ENCODE measurements at places on chromosomes 2 and 18. TPM values are rescaled to one million over a fixed set of nuclear protein-coding genes. Genes with fewer than 3 reads are reported as not detected.

GRCh38 chr2:74834792-74835755 lies 1.1 kb downstream of the HK2 start:
- no peak for DNase-seq

GALNT5 gene
- 0.05 TPM for total RNA-seq

GRCh38 chr2:112108178-112108832 lies 29.9 kb upstream of the FBLN7 start:
- DNase-seq: no peak

DNA sequence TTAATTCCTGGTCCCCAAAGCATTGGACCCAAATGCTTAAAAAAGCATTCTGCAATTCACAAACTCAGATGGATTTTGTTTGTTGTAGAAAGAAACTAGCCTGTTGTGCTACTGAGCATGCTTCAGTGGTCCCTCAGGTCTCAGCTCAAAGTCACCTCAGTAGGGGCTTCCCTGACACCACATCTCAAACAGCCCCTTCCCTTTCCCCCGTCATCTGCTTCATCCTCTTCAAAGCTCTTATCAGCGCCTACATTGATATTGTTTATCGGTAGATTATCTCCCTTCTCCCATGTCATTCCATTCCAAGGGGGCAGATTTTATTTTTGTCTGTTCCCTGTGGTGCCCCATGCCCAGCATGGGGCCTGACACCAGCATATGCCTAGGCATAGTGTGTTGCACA lies 172.9 kb downstream of the CELF4 start:
- no peak for DNase-seq

DSG1 gene
- total RNA-seq: 3.9 TPM

AOX1 gene
- total RNA-seq: 0.80 TPM

NAGK gene
- total RNA-seq: 135 TPM

GRCh38 chr2:171709011-171709685 lies 21.9 kb downstream of the DYNC1I2 start:
- DNase-seq: no peak

DNA sequence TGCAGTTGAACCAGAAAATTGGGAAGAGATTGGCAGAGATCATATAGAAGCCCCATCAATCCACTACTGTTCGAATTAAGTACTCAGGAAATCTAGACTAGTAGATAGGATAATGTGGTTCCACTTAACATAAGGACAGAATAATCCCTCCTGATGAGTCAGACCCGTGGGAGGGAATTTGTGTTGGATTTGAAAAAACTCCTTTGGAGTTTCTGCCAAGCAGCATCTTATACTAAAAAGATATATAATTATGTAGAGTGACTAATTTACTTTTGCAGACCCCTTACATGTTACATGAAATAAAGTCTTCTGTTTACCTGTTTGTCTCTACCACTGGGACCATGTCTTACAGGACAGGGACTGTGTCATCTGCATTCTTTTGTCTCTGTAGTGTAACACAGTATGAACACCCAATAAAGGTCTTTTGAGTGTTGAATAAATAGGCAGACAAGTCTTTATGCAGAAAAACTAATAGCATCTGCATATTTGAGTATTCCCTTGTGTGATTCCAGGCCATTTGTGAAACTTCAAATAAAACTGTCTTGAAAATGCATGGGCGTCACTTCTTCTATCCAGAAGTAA lies 122.6 kb upstream of the DNAJC10 start:
- DNase-seq: no peak

- DNase-seq: no peak
Observed at GRCh38 chr2:172540421-172540820, 15.5 kb upstream of the PDK1 start.

HMSD gene
- 49.4 TPM for total RNA-seq

- DNase-seq: no peak
Observed at GRCh38 chr18:75204269-75204731, 4.6 kb downstream of the PTGR3 start.

CYTIP gene
- 64.9 TPM for total RNA-seq

PLGLB2 gene
- total RNA-seq: not detected

DNA sequence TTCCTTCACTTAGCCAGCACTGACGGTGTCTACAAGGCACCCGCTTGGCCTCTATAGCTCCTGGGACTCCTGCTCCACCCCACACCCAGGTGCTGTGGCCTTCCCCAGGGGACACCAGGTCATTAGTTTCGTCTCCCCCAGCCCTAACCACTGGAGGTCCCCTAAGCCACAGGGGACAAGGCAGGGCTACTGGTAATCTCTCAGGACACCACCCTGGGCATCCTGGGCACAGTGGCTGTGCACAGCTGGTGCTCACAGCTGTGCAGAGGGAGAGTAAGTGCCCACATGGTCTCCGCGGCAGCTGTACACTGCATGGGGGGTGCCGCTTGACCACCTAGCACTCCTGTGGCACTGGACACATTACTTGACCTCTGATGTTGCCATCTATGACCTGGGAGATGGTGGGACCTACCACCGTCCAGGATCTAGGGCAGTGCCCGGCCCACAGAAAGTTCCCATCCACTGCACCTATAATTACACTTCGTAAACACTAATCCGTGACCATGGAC lies 134.0 kb downstream of the HDAC4 start:
- no peak for DNase-seq

DNA sequence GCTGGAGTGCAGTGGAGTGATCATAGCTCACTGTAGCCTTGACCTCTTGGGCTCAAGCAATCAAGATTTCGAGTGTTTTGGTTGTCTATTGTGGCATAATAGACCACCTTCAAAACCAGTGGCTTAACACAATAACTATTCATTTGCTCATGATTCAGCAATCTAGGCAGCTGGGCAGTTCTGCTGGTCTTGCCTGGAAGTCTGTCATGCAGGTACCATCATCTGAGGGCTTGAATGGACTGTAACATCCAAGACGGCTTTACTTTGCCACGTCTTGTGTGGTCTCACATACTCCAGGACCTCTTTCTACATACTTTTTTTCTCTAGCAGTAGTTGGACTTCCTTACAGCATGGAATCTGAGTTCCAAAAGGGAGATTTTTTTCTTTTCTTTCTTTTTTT lies 13.2 kb upstream of the ANKRD29 start:
- no peak for DNase-seq

- no peak for DNase-seq
Observed at GRCh38 chr2:234109321-234109720, 58.8 kb downstream of the SPP2 start.

DNA sequence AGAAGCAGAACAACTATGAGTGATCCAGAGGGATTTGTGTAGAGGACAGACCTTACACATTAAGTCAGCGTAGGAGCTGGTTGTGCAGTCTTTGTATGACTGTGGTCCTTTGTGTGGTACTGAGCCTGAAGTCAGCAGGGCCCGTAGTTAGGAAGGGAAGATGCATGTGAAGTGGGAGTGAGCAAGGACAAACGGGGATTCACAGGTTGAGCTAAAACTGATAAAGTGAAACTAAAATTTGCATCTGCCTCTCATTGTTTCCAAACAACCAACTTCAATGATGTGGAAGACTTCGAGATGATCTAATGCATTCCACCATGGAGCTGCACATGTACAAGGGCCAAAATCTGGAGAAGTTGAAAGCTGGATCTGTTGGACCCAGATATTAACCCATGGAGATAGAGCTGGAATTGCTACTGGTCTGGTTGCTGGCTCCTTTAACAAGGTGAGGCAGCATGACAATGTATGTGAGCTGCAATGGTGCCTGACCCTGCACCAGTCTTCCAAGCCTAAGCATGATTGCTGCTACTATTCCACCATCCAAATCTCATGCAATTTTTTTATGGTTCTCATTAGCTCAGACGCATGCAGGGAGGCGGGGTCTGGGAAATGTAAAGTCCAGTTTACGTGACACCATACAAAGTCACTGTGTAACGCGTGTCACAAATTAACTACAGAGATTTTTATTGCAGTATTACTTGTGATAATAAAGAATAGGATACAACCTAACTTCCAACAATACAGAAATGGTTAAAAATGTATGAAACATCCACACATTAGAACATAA lies 12.1 kb upstream of the CYBRD1 start:
- peak; percentile 75 for DNase-seq

DNA sequence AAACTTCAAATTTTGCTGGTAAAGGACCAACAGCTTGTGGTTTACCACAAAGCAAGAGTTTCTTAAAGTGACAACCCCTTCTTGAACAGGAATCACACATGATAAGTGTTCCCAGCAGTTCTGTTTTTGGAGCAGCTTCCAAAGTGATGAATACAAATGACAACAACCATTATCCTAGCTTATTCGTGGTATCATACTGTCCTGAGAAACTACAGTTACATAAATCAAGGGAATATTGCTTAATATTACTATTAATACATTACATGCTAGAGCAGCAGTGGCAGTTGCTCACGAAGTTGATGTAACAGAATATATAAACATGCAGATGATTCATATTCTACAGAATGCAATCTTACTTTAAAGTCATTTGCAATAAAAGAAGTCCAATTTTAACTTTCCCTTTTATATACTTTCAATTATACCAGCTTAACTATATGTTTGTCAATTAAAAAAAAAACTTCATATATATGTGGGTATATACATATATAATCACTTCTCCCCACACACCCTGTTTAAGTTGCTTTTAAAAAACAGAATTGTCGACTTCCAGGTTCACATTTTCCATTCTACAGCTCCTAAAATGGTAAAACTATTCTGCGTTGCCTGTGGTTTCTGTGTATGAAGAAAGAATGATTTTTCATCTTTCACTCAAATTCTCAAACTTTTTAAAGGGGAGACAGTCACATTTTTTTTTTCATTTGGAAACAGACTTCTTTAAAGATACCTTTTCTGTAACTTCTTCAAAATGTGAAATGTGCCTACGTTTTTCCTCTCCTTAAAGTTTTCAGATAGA lies 713.6 kb downstream of the TDRD15 start:
- DNase-seq: no peak

- DNase-seq: no peak
Observed at GRCh38 chr18:54762386-54762785, 65.9 kb upstream of the RAB27B start.

DGKD gene
- total RNA-seq: 82.7 TPM

DNA sequence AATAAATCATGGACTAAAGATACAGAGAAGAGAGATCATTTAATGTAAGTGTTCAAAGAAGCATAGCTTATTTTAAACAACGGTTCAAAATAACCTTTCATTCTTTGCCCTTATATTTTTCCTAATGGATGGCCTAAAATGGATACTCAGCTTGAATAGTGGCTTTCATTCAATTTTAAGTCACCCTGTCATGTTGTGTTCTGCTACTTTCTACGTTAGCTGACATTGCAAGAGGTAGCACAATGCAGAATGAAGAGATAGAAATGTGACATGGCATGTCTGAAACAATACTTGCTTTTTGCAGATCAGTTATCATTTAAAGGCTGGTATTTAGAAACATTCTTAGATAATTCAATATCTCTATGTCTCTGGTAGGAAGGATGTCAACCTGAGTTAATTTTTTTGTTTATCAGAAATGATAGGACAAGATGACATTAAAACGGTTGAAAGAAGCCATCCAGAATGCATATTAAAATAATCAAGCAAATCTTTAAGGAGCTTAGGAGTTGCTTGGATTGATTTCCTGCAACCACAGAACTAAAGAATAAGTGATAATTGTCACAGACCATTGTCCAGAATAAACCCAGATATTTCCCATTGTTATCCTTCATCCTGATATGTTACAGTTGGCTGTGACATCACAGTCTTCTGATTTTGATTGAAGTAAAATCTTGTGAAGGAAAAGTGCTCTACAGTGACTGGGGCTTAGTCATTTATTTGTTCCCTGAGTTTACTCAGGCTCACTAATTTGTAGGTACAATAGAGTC lies 41.7 kb upstream of the CAVIN2 start:
- DNase-seq: no peak

DNA sequence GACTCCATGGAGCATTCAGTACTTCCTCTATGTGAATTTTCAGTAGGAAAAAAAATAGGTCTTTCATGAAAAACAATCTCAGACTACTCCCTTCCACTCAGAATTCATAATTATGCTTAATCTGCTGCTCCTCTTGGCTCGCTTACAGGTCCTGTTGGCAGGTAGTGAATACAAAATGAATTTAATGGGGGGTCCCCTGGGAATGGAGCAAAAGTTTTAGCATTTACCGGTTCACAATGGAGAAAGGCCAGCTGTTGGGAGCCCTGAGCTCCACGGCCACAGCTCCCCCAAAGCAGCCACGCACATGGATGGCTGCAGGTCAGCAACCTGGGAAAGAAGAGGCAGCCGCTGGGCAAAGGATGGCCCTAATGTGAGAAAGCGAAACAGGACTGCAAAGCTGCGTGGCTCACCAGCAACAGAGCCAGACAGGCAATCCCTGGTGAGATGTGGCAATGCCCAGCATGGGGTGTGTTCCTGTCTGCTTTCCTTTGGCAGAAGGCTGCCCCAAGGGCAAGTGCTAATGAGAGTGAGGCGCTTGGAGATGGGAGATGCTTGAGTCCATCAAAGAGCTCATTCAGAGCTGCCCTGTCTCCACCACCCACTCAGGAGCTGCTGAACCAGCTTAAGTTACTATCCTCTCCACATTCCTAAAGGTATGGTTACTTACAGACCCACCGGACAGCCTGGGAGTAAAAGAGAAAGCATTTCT lies 447.4 kb downstream of the EPHA4 start:
- no peak for DNase-seq

LIMS2 gene
- total RNA-seq: 0.51 TPM

- no peak for DNase-seq
Observed at GRCh38 chr2:223935459-223936125, 9.5 kb downstream of the WDFY1 start.

DNA sequence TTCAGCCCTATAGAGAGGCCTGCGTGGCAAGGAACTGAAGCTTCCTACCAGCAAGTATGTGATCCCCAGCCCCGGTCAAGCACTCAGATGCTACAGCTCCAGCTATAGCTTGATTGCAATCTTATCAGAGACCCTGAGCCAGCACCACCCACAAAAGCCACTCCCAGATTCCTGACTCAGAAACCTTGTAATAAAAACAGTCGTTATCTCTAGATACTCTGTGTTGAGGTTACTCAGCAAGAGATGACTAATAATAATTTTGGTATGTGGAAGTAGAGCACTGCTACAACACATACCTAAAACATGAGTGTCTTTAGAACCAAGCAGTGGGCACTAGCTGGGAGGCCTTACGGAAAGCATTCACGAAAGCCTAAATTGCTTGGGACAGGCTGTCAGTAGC lies 216.9 kb downstream of the UXS1 start:
- DNase-seq: no peak

ANKRD53 gene
- total RNA-seq: not detected

DNA sequence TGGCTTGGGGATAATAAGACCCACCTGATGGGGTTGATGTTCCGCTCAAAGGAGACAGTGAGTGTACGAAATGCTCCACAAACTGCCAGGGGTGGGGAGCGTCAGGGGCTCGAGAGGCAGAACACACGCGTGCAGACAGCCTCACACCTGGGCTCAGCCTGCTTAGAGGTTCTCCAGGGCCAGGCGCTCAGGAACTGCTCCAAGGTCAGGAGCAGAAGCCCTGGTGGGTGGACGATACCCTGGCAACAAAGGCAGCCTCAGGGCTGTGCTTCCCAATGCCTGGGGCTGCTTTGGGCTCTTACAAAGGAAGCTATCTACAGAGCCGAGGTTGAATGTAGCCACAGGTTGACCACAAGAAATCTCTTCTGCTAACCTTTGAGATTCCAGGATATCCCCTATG lies 114.4 kb downstream of the CLIP4 start:
- no peak for DNase-seq

SIX3 gene
- total RNA-seq: 0.26 TPM

HTR2B gene
- total RNA-seq: 0.13 TPM
